ENCODE measurements at places on chromosomes 12 and 14. TPM values are rescaled to one million over a fixed set of nuclear protein-coding genes. Genes with fewer than 3 reads are reported as not detected.

DNA sequence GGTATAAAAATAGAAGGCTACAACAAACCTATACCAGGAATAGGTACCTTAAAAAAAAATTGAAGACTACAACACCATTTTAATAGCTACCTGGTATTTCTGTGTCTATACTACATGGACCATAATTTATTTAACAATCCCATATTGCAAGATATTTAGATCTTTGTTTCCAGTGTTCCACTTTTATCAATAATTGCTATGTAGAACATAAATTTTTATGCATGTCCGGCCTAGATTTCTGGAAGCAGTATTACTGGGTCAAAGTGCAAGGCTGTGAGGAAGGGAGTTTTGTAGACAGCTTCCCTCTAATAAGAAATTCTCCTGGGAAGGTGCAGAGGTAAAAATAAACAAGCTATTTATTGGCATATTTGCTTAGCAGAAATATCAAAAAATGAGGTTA lies 4.1 kb upstream of the DCAF11 start:
- no peak for DNase-seq

DNA sequence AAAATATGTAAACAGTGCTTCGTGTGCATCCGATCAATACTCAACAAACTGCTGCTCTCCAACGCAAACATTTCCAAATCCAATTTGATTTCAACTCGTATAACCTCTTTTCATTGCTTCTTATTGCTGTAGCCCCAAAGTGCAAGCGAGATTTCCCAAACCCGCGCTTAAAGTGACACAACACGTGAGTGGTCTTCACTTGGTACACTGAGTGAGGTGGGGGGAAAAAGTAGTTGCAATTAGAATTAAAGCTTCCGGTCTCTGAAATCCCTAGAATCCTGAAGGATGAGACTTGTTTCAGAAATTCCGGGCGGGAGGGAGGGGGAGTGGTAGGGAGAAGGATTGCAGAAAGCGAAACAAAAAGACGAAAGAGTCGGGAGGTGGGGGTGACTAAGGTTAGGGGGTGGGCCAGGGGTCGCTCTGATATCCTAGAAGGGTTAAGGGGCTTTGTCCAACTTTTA lies 387.5 kb downstream of the BCAT1 start:
- DNase-seq: no peak

GRCh38 chr12:19201661-19202060 lies 72.1 kb downstream of the PLEKHA5 start:
- DNase-seq: no peak

CMTM5 gene
- 1.4 TPM for total RNA-seq

- DNase-seq: no peak
Observed at GRCh38 chr12:116411977-116412376, 134.5 kb upstream of the MED13L start.

DENND5B gene
- 38.7 TPM for total RNA-seq

- no peak for DNase-seq
Observed at GRCh38 chr14:73817020-73817655, 34.5 kb upstream of the PTGR2 start.

DNA sequence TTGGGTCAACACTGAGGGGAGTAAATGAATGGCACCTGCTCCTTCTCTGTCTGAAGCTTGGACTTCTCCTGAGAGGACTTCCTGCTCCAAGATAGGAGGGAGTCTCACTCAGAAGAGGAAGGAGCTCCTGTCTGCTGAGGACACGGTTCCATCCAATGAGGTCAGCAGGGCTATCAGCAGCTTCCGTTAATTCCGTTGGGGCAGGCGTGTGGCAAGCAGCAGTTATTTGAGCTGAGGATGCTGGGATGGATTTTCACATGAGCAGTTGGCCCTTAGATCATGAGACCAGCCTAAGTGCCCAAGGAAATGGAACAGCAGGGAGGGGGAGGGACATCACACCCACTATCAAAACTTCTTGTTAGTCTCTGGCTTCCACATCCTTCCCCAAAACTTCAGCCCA lies 159.0 kb upstream of the PZP start:
- DNase-seq: no peak

Measured in right cardiac atrium (tissue), 5 donors.